ENCODE measurements at places on chromosomes 12 and 14.
A peak's percentile ranks its signal among the peaks of the same experiment; 100 is the strongest.

- no peak for DNase-seq
These were observed 101.5 kb upstream of the CCDC91 start for GRCh38 chr12:28088566-28089272.

- DNase-seq: no peak
These were observed 42.2 kb upstream of the APPL2 start for GRCh38 chr12:105278043-105278697.

DNA sequence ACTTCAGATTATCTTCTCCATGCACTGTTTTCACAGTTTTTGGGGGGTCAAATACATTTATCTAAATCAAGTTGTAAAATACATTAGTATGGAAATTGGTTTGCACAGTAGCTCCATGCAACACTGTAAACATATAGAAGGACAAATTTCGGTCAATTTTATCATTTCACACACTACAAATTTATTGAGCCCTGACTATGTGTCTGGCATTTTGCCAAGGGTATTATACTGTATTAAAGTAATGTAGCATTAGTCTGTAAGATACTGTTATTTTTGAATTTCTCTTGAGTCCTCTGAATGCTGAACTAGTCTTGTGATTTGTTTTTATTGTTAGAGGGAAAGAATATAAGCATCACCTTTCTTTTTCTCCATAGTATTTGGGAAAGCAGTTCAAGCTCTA lies 1.3 kb downstream of the RAD9B start:
- no peak for DNase-seq

DNA sequence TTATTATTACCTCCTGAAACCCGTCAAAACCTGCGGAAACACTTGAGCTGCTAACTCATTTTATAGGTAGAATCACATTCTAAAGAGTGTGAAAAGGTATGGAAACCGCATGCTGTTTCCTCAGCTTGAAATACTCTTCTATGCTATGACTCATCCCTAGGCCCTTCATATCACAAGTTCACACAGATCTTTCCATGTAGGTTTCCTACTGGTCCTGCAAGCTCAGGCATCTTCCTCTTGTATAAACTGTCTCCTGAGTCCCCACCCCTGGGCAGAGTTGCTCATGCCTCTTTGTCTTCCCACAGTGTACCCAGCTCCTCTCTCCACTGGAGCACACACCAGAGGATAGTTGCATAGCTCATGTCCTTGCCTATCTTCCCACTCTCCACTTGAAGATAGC lies 84.7 kb downstream of the CMAS start:
- DNase-seq: no peak

DNA sequence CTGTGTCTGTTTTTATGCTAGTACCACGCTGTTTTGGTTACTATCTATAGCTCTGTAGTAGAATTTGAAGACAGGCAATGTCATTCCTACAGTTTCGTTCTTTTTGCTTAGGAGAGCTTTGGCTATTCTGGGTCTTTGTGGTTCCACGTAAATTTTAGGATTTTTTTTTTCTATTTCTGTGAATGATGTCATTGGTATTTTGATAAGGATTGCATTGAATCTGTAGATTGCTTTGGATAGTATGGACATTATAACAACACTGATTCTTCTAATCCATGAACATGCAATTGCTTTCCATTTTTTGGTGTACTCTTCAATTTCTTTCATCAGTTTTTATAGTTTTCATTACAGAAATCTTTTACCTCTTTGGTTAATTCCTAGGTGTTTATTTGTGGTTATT lies 345.2 kb downstream of the TMEM121 start:
- no peak for DNase-seq

- no peak for DNase-seq
These were observed 5.3 kb downstream of the ALDH1L2 start for GRCh38 chr12:105078712-105079570.

DNA sequence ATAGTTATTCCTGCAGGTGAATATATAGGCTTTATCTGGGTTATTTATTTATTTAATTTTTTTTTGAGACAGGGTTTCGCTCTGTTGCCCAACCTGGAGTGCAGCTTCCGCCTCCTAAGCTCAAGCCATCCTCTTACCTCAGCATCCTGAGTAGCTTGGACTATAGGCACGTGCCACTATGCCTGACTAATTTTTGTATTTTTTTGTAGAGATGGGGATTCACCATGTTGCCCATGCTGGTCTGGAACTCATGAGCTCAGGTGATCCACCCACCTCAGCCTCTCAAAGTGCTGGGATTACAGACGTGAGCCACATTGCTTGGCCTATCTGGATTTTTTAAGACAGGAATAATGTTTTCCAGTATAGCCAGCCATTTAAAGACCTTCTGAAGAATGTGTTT lies 2.0 kb downstream of the RAN start:
- DNase-seq: no peak

DNA sequence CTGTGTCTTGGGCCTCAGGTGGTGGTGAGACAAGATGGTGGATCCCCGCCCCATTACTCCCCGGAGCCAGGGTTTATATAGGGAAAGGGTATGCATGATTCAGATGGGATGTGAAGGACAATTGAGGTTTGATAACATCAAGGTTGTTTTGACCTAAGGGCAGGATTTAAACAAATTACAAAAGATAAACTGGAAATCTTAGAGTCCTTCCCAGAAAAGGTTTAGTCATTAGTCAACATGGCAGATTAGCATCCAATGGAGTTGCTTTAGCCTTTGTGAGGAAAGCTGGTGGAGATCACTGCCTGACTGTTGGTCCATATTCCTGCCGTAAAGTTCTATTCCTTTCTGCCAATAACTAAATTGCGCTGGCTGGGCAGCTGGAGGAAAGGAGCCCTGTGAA lies 15.6 kb upstream of the FRMD6 start:
- DNase-seq: no peak

DNA sequence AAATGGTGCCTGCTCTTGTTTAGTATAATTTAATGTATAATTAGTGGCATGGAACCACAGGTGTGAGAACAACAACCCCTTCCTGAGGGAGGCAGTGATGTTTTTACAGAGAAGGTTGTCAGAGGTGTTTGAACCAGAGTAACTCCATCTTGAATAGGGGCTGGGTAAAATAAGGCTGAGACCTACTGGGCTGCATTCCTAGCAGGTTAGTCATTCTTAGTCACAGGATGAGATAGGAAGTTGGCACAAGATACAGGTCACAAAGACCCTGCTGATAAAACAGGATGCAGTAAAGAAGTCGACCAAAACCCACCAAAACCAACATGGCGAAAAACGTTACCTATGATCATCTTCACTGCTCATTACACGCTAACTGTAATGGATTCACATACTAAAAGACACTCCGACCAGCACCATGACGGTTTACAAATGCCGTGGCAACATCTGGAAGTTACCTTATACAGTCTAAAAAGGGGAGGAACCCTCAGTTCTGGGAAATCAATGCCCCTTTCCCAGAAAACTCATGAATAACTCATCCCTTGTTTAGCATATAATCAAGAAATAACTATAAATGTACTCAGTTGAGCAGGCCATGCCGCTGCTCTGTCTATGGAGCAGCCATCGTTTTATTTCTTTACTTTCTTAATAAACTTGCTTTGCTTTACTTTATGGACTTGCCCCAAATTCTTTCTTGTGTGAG lies 47.8 kb upstream of the LTA4H start:
- DNase-seq: no peak

- no peak for DNase-seq
These were observed 468.7 kb upstream of the FLRT2 start for GRCh38 chr14:85061256-85061655.

- DNase-seq: no peak
These were observed 1.2 kb downstream of the TARBP2 start for GRCh38 chr12:53502331-53502730.

DNA sequence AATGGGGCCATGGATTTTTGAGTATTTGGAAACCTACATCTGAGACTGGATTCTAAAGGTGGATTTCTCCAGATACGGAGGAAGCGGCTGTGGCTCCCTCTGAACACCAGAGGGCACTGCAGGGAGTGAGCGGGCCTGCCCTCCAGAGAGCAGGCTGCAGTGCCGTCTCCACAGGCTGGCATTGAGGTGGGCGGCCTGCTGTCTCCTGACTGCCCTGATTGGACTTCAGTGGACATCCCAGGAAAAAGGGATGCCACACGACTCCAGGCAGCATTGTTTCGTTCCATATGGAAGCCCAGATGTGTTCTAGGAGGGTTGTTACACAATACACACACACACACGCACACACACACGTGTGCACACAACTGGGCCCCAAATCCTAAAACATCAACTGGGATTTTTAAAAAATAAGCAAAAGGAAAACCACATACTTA lies 20.9 kb upstream of the ANO2 start:
- peak; percentile 38 for DNase-seq

GRCh38 chr12:119446459-119446858 lies 111.9 kb downstream of the CCDC60 start:
- DNase-seq: no peak

DNA sequence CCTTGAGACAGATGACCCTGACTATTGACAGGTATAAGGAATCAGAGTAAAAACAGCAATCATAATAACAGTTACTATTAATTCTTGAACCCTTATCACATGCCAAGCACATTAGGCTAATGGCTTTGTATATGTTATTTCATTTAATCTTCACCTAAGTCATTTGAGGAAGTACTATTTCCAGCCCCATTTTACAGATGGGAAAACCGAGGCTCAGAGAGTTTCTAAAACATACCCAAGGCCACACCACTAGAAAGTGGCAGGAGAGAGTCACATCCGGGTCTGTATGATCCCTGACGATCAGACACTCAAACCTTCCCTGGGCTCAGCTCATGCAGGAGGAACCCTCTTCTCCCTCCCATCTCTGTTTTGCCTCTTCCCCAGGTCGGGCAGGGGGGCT lies 209.5 kb downstream of the RBM19 start:
- DNase-seq: no peak

DNA sequence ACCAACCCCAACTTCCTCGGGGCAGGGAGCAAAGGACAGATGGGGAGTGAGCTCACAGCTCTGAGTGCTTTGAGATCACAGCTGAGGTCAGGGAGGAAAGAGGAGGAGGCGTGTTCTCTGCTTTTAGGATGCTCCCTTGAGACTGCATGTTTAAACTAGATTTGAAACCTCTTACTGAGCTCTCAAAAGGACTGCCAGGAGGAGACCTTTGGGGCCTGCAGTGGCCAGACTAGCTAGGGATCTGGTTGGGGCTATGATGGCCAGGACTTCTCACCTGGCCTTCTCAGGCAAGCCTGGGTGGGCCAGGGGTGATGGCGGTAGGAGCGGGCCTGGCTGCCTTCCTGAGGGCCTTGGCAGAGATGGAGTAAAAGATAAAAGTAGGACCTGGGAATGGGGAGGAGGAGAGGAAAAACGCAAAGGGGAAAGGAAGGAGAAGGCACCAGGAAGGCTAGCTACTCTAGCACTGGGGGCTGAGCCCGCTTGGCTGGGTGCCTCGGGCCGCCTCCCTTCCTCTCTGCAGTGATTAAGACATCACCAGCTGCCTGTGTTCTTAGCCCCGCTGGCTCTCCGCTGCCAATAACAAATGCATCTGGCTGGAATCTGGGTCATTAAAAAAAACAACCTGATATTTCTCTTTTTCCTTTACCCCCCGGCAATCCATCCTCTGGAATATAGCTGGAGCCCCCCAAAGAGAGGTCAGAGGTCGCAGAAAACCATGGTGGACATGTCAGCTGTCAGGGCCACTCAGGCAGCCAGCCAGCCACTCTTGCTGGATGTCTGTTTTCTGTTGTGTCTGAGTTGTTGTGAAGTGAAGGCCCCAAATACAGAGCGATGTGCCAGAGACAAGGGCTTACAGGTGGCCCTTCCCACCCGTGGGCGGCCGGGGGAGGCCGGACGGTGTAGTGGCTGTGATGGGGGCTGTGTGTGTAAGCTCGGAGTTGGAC lies 141.3 kb downstream of the TSPAN9 start:
- no peak for DNase-seq

- no peak for DNase-seq
These were observed 62.4 kb downstream of the TAOK3 start for GRCh38 chr12:118310320-118310719.

GRCh38 chr12:118979763-118980406 lies 1.5 kb upstream of the SRRM4 start:
- no peak for DNase-seq

DNA sequence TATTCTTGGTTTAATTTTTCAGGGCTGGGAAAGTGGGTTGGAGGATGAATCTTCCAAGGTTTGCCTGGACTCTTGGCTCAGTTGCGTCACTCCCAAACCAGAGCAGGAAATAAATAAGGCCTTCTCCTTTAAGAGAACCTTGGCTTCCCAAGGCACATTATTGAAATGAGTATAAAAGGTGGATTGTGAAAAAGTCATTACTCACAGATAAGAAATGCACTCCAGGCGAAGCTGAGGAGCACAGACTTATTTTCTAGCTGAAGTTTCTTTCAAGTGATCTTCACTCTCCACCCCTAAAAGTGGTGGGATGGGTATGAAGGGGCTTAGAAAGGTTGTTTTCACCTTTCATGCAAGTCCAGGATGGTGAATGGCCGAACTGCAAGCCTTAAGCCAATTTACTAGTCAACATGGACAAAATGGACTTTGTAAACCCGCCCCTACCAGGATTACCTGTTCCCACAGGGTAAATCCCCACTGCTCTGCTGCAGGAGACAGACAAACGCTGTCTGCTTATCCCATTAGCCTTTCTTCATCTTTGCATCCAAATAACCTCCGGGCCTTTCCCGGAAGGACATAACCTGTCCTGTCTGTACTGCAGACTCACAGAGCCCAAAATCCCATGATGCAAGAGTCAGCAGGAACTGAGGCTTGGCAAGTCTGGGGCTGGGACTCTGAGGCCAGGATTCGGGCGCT lies 207.6 kb downstream of the BCL11B start:
- DNase-seq: no peak
